ENCODE measurements at places on chromosomes 4 and X.

GRCh38 chrX:56462389-56462788, 101.0 kb upstream of the UBQLN2 start:
- peak; percentile 0 for DNase-seq

DNA sequence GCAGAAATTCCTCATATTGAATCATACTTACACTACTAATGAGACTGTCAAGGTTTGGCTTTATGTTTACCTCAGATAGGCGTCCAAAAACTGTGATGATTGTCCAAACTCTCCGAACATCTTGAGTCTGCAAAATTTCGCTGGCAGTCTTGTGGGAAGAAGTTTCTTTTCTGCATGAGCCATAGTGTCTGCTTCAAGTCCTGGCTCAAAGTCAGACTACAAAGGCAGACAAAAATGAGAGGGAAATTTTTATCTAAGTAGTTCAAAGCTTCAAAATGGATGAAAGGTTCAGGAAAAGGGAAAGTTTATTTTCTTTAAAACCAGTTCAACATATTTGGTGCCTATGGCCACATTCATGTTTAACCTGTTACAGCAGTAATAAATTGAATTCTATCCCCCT, 40.7 kb downstream of the PALLD start:
- DNase-seq: no peak

DNA sequence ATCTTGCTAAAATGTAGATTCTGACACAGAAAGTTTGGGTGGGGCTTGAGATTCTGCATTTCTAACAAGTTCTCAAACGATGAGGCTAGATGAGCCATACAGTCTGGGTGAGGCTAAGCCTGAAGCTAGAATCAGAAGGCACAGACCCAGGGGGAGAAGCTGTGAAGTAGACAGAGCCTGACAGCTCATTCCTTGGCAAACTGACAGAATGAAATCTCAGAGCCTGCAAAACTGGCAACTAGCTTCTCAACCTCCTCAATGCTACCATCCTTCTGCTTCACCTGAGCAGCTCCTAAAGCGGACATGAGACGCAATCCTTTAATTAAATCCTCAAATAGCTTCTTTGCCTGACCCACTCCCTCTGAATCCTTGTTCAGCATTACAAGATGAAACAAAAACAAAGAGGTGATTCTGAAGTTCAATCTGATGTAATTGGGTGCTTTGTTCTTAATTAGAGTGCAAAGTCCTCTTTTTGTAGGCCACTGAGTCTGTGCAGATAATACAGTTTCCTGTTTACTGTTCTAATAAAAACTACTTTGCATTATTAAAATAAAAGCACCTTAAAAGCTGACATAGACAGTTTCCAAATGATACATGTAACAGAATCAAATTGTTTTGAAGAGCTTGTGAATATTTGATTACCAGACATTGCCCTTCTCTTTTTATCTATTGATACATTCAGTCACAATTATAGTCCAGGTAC, 71.0 kb upstream of the BMP2K start:
- no peak for DNase-seq

- DNase-seq: no peak
Measured at GRCh38 chr4:123383566-123383965, 13.0 kb upstream of the SPRY1 start.

DNA sequence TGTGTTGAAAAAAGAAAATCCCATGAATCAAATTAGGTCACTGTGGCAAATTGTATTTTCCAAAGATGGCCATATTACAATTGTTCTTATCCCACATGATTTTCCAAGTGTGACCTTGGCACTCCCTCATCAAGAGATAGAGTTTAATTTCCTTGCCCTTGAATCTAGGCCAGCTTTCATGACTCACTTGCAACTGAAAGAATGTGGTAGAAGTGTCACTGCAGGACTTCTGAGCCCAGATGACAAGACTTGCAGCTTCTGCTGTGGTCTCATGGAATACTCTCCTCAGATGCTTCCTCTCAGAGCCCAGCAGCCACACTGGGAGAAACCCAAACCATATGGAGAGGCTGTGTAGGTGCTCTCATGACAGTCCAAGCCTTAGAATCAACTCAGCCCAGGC, 139.0 kb downstream of the ADAMTS3 start:
- no peak for DNase-seq

GRCh38 chr4:91936311-91936710, 367.5 kb upstream of the GRID2 start:
- peak; percentile 28 for DNase-seq

DNA sequence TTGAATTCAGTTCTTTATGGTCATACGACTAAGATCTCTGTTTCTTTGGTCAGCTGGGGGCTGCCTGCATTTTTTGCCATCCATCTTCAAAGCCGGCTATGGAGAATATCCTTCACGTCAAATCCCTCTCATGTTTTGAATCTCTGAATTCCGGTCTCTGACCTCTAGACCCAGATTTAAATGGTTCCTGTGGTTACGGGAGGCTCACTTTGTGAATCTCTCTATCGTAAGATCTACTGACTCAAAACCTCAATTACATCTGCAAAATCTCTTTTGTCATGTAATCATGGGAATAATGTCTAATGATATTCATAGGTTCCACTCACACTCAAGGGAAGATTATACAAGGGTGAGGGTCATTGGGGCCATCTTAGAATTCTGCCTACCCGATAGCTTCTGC, 5.7 kb upstream of the MPC1L start:
- DNase-seq: no peak

GRCh38 chrX:154515090-154515965, 704 bp downstream of the FAM3A start:
- DNase-seq: no peak

DNA sequence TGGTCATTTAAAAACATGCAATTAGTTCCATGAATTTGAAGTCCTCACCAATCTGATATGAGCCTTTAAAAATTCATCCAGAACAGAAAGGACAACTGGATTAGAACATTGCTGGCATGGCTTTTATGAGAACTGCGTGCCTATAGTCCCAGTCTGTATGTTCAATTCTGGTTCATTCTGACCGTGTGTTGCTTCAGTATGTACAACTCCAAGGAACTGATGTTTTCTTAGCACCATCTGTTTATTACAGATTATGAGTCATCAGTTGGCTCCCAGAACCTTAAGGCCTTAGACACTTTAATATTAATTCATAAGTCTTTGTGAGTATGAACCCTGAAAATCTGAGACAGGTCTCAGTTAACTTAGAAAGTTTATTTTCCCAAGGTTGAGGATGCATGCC, 115.0 kb downstream of the CEP44 start:
- no peak for DNase-seq

DNA sequence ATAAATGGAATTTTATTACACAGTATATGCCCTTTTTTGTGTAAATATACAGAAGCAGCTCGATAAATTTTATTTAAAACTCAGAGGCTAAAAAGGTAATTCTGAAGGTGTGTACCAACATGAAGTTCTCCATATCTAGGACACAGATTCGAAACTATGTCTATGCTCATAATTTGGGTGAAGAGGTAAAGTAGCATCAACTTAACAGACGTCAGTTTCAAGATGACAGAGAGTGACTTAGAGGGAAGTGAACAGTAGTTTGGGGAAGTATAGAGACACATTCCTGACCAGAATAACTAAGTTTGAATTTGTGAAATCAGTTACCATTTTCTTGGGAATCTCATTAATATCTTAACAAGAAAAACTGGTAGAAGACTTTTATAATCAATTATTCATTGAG, 2493.3 kb downstream of the ARAP2 start:
- DNase-seq: no peak

DNA sequence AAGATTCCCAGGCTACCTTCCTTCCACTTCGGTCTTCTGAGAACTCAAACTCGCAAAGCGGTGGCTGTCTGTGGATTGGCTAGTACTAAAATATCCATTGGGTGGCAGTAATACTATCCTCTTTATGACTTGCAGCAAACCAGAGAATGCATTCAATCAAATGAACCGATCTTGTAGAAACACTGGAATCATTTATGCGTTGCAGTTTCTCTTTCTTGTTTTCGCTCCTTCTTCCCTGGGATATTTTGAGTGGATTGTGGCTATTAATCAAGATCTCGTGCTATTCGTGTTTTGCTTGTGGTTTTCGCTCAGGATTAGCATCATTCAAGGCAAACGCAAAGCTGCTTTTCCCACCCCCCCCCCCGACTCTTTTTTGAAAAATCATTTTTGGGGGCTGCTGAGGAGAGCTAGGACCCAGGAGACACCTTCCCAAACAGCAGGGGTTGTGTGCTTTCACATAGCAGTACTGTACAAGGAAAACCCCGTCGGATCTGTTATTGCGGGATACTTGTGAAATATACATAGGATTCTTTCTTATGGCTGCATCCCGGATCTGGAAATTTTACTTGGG, at the start of gene IL1RAPL1:
Gene IL1RAPL1, plus strand, starts transcription at position 466 of the 571 bp plus-strand sequence.
- DNase-seq: peak; percentile 86

GRCh38 chr4:157196046-157196445, 24.5 kb upstream of the GRIA2 start:
- no peak for DNase-seq

DNA sequence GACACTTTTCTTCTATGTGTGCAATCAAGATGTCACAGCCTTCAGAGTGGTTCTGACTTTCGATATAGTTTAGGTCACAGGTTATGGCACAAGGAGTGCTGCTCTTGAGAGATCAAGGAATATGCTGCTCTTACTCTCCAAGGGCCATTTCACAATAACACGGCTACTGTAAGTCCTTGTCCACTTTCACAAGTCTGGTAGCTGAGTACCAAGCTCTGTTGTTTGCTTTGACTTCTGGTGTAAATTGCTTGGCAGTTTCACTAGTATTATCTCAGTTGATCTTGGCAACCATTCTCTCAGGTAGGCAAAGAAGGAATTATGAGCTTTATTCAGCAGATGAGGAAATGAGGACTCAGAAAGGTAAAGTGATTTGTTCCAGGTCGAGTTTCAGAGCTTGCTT, 35.4 kb upstream of the SPANXB1 start:
- DNase-seq: no peak

DNA sequence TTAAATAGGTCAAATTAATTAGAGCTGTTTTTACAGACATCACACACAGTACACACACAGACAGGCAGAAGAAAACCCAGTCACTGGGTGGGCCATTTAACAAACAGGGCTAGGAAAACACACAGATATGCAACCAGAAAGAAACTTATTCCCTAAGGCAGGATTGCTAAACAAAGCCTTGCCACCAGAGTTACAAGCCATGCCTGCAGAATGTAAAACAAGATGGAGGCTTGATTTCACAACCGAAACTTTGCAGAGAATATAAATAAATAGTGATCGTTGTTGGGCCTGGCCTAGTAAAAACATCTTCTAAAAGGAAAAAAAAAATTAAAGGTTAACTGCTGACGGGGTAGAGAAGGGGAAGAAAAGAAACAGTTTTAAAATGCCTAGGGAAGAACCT, 212.3 kb downstream of the NAP1L3 start:
- DNase-seq: no peak

GRCh38 chr4:10008609-10009005, 12.7 kb downstream of the SLC2A9 start:
- DNase-seq: no peak

- no peak for DNase-seq
Measured at GRCh38 chr4:94486372-94486801, 34.6 kb downstream of the PDLIM5 start.

DNA sequence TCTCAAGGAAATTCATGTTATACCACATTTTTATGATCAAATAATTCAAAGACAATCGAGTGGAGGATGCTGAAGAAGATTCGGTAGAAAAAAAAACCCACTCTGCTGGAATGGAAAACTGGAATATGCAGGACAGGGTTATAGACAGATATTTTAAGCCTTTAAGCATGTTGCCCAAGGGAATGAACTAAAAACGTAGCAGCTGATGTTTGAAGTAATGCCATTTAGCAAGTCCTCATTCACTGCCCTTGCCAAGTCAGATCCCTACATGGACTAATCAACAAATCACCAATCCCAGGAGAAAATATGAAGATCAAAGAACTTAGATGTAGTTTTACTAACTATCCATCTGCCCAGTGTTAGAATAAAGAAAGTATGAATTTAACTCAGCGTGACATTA, 75.6 kb upstream of the ETNPPL start:
- no peak for DNase-seq

GRCh38 chrX:132594129-132594528, 105.3 kb upstream of the MBNL3 start:
- no peak for DNase-seq

DNA sequence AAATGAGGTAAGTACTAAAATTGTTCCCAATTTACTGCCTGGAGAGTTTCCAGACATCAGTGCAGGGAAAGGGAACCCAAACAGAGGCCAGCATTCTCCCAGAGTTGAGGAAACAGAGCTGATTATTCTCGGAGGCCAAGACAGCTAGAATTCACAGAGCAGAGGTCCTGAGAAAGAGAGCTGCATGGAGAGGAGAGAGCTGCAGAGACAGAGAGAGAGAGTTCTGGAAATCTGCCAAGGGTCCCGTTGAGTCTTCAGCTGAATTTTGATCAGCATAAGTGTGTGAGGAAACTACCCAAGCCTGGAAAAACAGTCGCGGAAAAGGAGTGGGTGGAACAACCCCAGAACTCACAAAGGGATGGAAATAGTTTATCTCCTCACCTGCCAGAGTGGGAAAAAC, 43.8 kb upstream of the GPR173 start:
- peak; percentile 79 for DNase-seq

GRCh38 chrX:148670277-148670676, 169.9 kb downstream of the AFF2 start:
- DNase-seq: no peak

- no peak for DNase-seq
Measured at GRCh38 chrX:627510-627981, 3.0 kb upstream of the SHOX start.
